ENCODE measurements at places on chromosomes 7 and 10.

DNA sequence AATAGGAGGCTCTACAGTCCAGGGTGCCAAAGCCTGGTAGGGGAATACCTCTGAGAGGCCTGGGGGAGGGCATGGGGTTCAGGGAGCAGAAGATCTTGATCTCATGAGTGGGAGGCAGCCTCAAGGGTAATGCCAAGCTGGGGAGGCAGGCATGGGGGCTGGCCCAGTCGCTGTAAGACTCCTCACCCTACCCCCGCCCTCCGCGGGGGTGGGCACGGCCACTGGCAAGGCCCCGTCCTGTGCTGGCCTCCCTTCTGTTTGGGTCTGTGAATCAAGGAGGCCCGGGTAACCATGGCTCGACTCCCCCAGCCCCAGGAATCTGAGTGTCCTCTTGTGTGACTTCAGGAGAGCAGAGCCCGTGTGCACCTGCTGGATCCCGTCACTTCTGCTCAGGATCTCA lies 473.9 kb downstream of the PLXNA4 start:
- no peak for DNase-seq

GRCh38 chr10:109282510-109282909 lies 640.8 kb downstream of the XPNPEP1 start:
- no peak for DNase-seq

GRCh38 chr7:105773030-105773460 lies 103.4 kb downstream of the ATXN7L1 start:
- DNase-seq, result no peak

- no peak for DNase-seq
Measured at GRCh38 chr10:13165177-13165576, 3.8 kb downstream of the MCM10 start.

- no peak for DNase-seq
Measured at GRCh38 chr7:151378011-151378410, 31.8 kb downstream of the WDR86 start.

DNA sequence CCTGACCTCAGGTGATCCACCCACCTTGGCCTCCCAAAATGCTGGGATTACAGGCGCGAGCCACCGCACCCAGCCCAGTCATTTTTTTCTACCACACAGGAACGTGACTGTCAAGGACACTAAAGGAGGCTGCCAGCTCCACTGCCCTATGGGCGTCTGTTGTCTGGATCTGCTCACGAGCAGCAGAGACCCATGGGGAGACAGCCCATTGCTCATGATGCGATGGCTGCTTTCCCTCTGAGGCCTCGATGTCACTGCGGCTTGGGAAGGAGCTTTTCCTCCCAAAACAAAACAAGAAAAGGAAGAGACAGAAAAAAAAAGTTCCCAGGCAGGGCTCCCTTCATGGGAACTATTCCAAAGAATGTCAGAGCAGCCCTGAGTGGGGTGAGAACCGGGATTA lies 70.5 kb downstream of the DENND2A start:
- DNase-seq, result no peak

DNA sequence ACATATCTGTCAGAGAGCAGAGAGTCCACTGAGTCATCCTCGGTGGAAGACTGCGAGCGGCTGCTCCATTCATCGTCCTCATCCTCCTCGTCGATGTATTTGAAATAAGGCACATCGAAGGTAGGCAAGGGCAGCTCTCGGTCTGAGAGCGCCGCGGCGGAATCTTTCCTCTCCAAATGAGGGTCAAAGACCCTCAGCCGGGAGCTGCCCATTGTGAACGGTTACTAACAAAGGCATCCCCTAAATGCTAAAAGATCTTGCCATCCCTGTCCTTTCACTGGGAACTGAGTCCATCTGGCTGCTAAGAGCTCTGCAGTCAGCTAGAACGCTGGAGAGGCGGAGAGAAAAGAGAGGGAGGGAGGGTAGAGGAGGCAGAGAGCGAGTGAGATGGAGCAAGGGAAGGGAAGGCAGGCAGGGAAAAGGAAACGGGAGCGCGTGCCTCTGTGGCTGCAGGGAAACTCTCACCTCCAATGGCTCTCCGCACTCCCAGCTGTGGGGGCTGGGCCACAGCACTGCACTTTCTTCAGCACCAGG lies 163.4 kb downstream of the RAPGEF5 start:
- DNase-seq, result no peak

- no peak for DNase-seq
Measured at GRCh38 chr7:105001652-105002184, 12.3 kb upstream of the KMT2E start.

DNA sequence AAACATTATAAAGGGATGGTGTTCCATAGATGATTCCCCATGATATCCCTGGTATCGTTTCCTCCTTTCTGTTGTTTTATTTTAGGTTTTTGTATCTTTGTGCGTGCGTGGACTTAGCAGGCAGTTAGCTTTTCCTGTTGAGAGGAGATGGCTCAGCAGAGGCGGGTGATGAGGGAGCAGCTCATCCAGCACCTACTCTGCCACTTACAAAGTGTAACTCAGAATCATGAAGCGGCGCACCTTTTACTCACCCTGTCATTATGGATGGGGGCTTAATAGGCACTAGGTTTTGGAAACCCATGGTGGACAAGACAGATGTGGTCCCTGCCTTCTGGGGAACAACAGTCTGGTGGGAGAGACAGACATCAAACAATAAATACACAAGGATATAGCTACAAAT lies 17.1 kb downstream of the FAM241B start:
- no peak for DNase-seq

DNA sequence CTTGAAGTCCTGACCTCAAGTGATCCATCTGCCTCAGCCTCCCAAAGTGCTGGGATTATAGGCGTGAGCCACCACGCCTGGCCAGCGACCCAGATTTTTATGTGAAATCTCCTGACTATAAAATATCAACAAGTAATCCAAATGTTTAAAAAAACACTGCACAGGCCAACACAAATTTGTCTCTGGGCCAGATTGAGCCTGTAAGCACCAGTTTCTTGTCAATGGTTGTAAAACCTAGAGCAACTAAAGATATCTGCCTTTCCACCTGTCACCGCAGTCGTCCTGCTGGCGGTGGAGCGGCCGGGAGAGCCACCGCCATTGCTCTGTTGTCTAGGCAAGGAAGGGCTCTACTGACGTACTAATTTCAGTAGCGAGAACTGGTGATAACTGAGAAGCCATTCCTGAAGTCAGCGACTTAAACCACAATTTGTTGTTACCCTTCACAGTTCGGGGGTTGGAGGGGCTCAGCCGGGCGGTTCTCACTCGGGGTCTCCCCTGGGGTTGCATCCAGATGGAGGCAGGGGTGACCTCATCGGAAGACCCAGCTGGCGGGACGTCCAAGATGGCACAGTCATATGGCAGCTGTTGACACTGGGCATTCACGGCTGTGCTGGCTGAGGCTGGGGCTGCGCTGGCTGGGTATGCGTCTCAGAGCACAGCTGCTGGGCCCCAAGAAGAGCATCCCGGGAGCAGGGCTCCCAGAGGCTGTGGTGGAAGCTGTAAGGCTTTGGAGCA lies 55.2 kb upstream of the PDGFA start:
- no peak for DNase-seq

- DNase-seq, result no peak
Measured at GRCh38 chr7:147579148-147579547, 1011.4 kb upstream of the C7orf33 start.

- DNase-seq, result no peak
Measured at GRCh38 chr10:101939729-101940128, 96.1 kb upstream of the KCNIP2 start.
